Central memory CD8-positive, alpha-beta T cell (primary cell): ENCODE measurements at places on chromosomes 6 and 20.

- H3K27ac ChIP-seq: peak overlapping the region; percentile 94
- no peaks in the 10 kb centered on the region for H3K27me3 ChIP-seq
Observed at GRCh38 chr6:2877057-2877882, 25.8 kb downstream of the SERPINB9 start.

- DNase-seq: no peak
- no peaks in the 10 kb centered on the region for H3K4me1 ChIP-seq
- H3K27me3 ChIP-seq: peaks cover 23% of the 10 kb centered on the region
- H3K36me3 ChIP-seq: no peaks in the 10 kb centered on the region
- no peak overlapping the region for H3K27ac ChIP-seq
Observed at GRCh38 chr20:61802721-61803311, 262.9 kb downstream of the TAF4 start.

- no peaks in the 10 kb centered on the region for H3K4me1 ChIP-seq
- H3K27ac ChIP-seq: no peak overlapping the region
- H3K4me3 ChIP-seq: no peak overlapping the region
- H3K27me3 ChIP-seq: no peaks in the 10 kb centered on the region
- no peaks in the 10 kb centered on the region for H3K36me3 ChIP-seq
Observed at GRCh38 chr6:97666889-97667288, 383.9 kb upstream of the MMS22L start.

DNA sequence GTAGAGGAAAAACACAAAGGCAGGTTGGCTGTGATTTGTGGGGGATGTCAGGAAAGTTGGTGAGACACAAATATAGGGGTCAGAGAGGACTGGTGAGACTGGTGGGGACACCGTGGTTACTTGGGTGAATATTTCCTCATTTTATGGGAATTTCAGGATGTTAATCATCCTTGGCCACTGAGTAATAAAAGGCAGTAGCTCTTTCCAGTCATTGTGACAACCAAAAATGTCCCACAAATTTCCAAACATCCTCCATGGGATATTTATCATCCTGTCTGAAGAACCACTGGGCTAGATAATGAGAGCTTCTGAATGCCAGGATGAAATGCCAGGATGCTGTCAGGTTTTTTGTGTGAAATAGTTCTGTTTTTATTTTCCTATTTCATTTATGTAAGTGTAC is 374.1 kb downstream of the CD109 start:
- H3K36me3 ChIP-seq: no peaks in the 10 kb centered on the region
- no peak overlapping the region for H3K27ac ChIP-seq
- H3K27me3 ChIP-seq: no peaks in the 10 kb centered on the region
- DNase-seq: no peak

DNA sequence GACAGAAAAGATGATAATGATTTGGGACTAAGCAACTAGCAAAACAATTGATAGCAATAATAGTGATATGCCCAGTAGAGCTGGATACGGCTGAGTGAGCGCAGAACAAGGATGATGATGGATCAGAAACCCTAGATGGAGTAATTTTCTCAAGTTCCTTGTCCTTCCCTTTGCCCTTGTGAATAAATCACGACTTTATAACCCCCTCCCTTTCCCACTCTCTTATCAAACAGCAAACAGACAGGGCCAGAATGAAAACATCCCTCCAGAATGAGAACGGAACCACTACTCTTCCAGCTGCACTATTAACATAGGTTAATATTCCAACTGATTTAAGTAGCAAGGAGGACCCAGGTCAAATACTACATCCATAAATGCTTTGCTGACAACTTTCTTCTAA is 1.3 kb upstream of the MTFR2 start:
- no peak for DNase-seq
- H3K27ac ChIP-seq: peak overlapping the region; percentile 27
- peak overlapping the region; percentile 96 for H3K4me3 ChIP-seq
- no peaks in the 10 kb centered on the region for H3K27me3 ChIP-seq

- DNase-seq: no peak
- peaks cover 11% of the 10 kb centered on the region for H3K36me3 ChIP-seq
- H3K27me3 ChIP-seq: no peaks in the 10 kb centered on the region
- H3K27ac ChIP-seq: peak overlapping the region; percentile 93
- peak overlapping the region; percentile 84 for H3K4me3 ChIP-seq
Observed at GRCh38 chr6:25136854-25137253, 142.3 kb upstream of the CARMIL1 start.

DNA sequence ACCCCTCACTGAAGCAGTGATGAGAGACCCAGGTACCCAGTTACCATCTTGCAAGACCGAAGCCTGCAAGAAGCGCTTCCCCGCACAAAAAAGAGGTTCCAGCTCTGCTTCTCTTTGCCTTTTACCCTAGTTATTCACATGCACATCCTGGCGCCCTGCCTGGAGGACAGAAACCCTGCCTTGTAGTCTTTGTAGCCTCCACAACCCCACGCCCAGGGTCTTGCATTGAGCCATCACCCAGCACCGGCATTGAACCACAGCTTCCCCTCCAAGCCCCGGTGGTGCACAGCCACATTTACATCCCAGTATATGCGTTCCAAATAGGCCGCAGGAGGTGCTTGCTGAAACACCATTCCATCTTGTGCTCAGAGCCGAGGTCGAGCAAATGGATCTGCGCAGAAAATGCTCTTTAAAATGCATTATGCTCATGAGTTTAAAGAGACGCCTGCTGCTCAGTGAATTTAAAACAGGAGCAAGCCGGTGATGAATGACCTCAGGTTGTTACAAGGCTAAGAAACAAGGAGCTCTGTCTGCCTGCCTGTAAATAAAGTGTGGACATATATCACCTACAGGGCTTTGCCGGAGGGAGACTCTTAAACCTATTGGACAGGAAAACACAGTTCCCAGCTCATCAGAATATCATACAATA is 61.7 kb downstream of the GNAS-AS1 start:
- H3K4me1 ChIP-seq: no peaks in the 10 kb centered on the region
- no peak overlapping the region for H3K27ac ChIP-seq
- no peak for DNase-seq

DNA sequence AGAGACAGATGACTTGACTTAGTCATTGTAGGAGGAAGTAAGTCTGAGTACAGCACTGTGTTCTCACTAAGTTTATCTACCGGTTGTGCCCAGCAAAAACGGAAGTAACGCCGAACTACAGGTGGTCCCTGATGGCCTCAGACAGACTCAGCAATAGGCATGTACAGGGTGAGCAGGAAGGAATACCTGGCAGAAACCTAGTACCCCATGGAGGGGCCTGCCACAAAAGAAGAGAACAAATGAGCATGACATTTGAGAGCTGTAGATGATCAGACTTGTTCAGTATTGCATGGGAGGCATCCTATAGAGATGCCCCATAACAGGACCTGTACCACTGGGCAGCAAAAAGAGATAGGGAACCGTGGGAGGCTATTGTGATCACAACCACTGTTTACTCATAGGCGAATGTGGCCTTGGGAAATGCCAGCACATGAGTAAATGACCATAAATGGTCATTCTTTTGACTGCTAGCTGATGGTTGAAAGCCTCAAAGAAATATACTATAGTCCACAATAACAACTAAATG is 106.4 kb upstream of the TAB2 start:
- H3K27ac ChIP-seq: peak overlapping the region; percentile 83
- no peak for DNase-seq
- H3K36me3 ChIP-seq: peaks cover 7% of the 10 kb centered on the region
- no peaks in the 10 kb centered on the region for H3K27me3 ChIP-seq

DNA sequence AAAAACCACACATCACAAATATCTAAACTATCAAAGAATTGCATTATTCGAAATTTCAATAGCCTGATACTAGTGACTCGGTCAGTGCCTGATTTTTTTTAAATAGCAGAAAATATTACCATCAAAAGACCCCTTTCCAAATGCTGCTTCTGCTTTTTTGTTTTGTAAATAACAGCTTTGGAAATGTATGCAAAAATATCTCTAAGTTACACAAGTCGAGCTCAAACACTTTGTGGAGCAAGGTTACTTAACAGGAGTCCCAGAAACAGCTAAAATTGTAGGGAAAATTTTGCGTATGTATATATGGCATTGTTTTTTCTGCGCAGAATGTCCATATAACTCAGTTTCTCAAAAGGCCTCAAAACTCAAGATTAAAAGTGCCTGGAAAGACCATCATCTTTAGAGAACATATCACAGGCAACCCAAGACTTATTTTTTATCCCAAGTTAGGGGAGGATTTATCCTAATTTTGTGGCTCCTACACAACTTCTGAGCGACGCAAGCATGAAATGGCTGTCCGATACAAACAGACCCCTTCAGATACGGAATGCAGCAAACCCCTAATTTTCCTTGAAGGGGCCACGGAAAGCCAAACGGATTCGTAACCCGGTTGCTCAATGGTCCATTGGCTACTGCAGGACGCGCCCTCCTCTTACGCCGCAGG is 1.3 kb downstream of the CEP85L start:
- no peak for DNase-seq
- H3K27ac ChIP-seq: peak overlapping the region; percentile 90
- H3K4me1 ChIP-seq: peaks cover 29% of the 10 kb centered on the region

DNA sequence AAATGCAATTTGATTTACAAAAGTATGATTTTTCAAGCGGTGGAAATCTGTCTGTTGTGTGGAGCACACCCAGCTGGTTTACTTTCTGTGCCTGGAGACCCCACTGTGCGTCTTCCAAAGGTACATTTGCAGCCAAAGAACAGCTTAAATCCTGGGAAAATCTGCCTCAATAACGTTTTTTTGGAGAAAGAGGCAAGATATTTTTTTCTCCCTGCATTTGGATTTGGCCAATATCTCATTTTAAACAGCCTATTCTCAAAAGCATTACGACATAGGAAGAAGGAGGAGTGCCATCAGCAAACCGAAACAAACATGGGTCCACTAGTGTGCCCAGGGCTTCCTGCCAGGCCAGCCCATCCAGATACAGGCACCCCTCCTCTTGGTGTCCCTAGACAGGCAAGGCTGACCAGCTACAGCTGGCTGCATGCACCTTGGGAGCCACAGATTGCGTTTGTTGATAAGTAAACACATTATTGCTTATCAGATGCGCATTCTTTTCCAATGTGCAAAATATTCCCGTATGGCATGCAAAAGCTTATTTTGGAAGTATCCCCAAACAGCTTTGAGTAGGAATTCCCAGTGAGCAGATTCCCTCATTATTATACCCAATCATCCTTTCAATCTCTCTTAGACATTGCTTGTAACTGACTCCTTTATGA is 184.5 kb upstream of the MARCKS start:
- H3K27me3 ChIP-seq: peaks cover 10% of the 10 kb centered on the region
- H3K27ac ChIP-seq: no peak overlapping the region
- H3K4me3 ChIP-seq: no peak overlapping the region
- H3K4me1 ChIP-seq: no peaks in the 10 kb centered on the region
- no peaks in the 10 kb centered on the region for H3K36me3 ChIP-seq

DNA sequence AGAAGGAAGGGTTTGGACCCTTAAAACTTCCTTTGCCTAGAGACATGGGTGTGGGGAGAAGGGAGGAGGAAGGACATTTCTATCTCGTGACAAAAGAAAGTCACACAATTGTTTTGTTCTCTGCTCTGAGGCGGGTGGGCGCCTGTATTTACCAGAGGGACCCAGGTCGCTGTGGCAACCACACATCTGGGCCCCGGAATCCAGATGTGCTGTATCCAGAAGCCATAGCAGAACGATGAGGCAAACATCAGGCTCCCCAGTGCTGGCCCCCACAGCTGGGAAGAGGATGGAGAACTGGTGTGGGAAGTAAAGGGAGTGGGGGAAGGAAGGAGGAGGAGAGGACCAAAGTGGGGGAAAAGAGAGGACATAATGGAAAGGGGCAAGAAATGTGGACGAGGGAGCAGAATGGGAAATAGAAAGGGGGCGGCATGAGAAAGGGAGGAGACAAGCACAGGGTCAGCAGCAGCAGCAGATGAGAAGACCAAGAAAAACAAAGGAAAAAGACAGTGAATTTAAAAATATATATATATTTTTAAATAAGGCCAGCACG is 3.4 kb upstream of the TNXB start:
- H3K4me3 ChIP-seq: no peak overlapping the region
- H3K4me1 ChIP-seq: peaks cover 33% of the 10 kb centered on the region
- DNase-seq: no peak
- peaks cover 18% of the 10 kb centered on the region for H3K27me3 ChIP-seq
- H3K36me3 ChIP-seq: peaks cover 5% of the 10 kb centered on the region

DNA sequence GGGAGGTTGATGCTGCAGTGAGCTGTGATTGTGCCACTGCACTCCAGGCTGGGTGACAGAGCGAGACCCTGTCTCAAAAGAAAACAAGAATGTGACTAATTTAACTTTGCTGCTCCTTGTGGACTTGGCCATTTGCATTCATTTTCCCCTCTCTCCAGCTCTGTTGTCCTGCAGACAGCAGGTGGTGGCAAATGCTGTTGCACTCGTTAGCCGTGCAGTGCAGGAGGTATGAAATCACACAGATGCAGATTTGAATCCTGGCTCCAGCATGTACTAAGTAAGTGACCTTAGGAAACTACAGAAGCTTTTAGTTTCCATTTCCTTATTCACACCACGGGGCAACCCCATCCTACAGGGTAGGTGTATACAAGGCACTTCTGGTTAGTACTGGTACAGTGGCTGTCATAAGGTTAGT is 9.6 kb upstream of the BEND3 start:
- H3K27ac ChIP-seq: no peak overlapping the region
- H3K4me3 ChIP-seq: no peak overlapping the region
- peaks cover 3% of the 10 kb centered on the region for H3K36me3 ChIP-seq
- peaks cover 12% of the 10 kb centered on the region for H3K27me3 ChIP-seq
- DNase-seq: no peak

DNA sequence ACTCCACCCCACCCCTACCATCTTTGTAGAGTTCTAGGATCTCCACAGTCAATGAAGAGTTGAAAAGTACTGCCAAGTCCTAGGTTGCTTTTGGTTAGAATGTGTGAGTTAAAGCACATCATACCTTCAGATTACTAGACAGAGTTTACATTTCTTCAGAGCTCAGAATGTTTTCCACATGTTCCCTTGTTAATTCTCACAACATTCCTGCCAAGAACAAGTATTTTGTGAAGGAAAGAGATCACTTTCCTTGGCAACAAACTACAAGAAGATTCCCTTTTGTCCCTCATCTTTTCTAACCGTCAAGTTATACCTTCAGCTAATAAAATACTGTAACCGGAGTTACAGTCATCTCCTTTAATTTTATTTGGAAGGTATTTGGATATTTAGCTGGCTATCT is 266.8 kb downstream of the ZFAND3 start:
- no peak overlapping the region for H3K4me3 ChIP-seq
- no peak overlapping the region for H3K27ac ChIP-seq
- H3K36me3 ChIP-seq: peaks cover 25% of the 10 kb centered on the region
- peaks cover 21% of the 10 kb centered on the region for H3K4me1 ChIP-seq
- H3K27me3 ChIP-seq: no peaks in the 10 kb centered on the region

GRCh38 chr6:11525468-11526155 is 11.9 kb upstream of the TMEM170B start:
- H3K27me3 ChIP-seq: peaks cover 23% of the 10 kb centered on the region
- H3K4me1 ChIP-seq: no peaks in the 10 kb centered on the region
- no peak overlapping the region for H3K27ac ChIP-seq
- H3K4me3 ChIP-seq: no peak overlapping the region
- no peak for DNase-seq

GRCh38 chr6:170152989-170153388 is 137.9 kb downstream of the DLL1 start:
- peaks cover 12% of the 10 kb centered on the region for H3K27me3 ChIP-seq
- DNase-seq: no peak
- no peak overlapping the region for H3K27ac ChIP-seq

- H3K27ac ChIP-seq: peak overlapping the region; percentile 58
- H3K4me3 ChIP-seq: no peak overlapping the region
- no peak for DNase-seq
- no peaks in the 10 kb centered on the region for H3K27me3 ChIP-seq
Observed at GRCh38 chr6:20811109-20811761, 277.0 kb downstream of the CDKAL1 start.
